ENCODE measurements at places on chromosomes 2 and 18.
A peak's percentile ranks its signal among the peaks of the same experiment; 100 is the strongest.

GRCh38 chr18:8844721-8845148, 139.4 kb downstream of the MTCL1 start:
- DNase-seq = no peak

- no peak for DNase-seq
These were observed 450.7 kb upstream of the PIK3C3 start for GRCh38 chr18:41504316-41504715.

GRCh38 chr18:62637807-62638687, 77.3 kb upstream of the PHLPP1 start:
- peak; percentile 41 for DNase-seq

- no peak for DNase-seq
These were observed 38.4 kb downstream of the TCF4 start for GRCh38 chr18:55549474-55550104.

DNA sequence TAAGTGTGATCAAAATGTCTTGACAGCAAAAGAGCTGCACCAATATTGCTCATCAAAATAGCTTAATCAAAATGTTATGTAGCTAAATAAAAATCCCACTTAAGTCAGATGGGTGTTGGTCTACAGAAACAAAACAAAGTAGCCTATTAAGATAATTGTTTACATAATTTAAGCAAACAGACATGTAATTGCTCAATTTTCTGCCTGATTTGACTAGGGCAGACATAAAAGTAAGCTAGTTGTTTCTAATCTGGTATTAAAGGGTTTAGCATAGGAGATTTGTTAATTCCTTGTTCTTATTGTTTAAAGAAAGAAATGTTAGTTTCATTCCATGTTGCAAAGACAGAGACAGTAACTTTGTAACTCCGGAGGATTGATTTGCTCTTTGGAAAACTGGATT, 11.5 kb upstream of the FEZ2 start:
- DNase-seq = no peak

Measured in stimulated activated CD4-positive, alpha-beta T cell treated with anti-CD3 and anti-CD28 coated beads, Interleukin-1b, Interleukin-23, amount 100 ng/mL, for 4 hours (primary cell).